RKO (cell line): ENCODE measurements at places on chromosomes 2 and 18.

- DNase-seq: peak; percentile 25
Observed at GRCh38 chr2:184611361-184612085, 13.2 kb downstream of the ZNF804A start.

- no peak for DNase-seq
Observed at GRCh38 chr18:58196164-58196563, 152.1 kb downstream of the NEDD4L start.

GRCh38 chr2:136572335-136572734, 193.0 kb upstream of the THSD7B start:
- no peak for DNase-seq

DNA sequence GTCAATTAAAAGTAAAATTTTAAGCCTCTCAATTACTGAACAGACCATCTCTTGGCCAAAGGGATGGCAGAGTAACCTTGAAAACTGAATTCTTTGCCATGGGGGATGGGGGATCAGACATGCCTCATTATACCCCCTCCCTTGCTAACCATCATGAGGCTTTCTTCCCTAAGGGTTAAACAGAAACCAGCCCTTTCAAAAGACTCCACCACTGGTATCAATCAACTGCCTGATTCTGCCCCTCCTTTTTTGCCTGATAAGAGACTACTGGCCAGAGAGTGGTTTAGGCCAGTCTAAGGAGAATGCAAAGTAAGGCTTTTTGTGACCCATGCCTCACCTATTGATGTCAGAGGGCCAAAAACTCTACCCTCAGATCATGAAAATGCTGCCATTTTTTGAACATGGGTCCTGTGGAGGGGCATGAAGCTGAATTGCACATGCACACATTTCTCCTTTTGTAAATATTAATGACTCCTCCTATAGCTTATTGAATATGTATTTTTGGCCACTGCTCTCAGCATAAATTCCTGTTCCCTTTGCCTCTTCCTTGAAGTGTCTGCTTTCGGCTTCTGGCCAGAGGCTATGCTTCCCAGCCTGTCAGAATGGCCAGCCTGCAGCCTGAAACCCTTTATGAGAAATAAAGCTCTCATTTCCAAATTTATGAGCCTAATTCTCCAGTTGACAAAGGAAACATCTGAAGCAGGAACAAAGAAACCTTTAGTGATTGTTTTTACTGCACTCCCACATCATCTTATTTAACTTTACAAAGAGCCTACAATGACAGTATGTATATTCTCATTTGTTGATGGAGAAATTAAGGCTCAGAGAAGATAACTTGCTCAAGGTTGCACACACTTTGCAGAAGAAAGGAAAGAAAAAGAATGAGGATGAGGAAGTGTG, 270.7 kb upstream of the CELF4 start:
- no peak for DNase-seq

DNA sequence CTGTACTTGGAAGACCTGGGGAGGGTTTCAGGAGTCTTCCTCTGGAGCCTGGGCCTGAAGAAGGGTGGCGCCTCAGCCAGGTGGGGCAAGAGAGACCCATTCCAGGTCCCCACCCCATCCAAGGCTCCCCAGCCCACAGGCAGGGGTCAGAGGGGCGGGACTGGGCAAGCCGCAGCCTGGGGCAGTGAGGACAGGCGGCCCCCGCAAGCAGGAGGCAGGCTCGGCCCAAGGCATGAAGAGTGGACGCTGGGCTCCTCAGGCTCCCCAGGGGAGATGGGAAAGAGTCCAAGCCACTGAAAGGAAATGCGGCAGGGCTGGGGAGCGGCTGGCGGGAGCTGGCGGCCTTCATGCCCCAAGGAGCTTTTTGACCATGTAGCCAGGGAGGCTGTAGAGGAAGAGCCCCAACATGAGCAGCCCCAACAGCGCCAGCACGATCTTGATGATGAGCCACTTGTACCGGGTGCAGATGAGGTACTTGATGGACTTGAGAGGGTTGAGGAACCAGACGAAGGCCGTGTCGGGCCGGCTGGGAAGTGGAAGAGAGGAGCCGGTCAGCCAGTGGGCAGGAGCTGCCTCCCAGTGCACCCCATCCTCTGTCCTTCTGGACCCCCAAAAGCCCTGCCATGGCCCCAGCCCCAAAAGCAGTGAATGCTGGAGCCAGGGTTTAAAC, 20.1 kb downstream of the OTOF start:
- no peak for DNase-seq

GRCh38 chr2:147181351-147182029, 663.3 kb upstream of the ACVR2A start:
- DNase-seq: no peak
